ENCODE measurements at places on chromosomes 6 and 20.

- DNase-seq: no peak
Measured at GRCh38 chr20:50471231-50471630, 39.0 kb upstream of the PTPN1 start.

DNA sequence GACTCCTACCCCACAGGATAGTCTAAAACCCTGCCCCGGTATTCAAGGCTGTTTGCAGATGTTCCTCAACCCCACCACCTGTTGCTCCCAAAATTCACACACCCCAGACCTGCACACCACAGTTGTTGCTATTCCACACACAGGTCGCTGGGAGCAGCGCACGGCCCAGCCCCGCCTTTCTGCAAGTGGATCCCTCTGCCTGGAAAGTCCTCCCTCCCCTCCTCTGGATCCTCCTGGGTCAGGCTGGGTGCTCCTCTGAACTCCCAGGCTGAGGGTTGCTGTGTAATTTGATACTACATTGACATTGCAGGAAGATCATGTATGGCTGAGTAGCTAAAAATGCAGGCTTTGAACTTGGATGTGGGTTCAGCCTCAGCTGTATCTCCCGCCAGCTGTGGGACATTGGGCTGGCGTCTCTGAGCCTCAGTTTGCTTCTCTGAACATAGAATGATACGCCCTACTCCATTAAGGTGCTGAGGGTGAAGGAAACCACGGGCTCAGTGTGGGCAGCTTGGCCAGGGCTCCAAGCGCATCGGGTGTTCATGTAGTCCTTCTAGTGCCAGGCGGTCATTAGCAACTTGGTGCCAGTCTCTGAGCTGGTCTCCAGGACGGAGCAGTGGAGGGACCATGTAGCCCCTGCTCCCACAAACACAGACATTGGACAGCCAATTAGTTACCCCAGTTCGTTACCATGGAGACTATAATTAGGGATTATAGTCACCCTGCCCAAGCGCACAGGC is 13.9 kb upstream of the CCN5 start:
- no peak for DNase-seq

- DNase-seq: no peak
Measured at GRCh38 chr6:82270881-82271635, 23.5 kb upstream of the IBTK start.

DNA sequence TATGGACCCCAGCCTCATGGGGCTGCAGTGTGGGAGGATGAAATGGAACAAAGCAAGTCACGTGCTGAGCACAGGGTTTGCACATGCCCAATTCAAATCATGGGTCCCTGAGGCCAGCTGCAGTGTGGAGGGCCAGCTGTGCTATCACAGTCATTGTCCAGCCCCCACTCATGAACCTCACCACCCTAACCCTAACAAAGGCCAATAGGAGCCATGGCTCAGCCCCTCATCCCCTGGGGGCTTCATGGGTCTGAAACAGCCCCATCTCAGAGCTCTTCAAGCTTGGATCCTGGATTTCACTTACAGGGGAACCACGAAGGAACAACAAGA is 125.6 kb upstream of the MAFB start:
- no peak for DNase-seq

DNA sequence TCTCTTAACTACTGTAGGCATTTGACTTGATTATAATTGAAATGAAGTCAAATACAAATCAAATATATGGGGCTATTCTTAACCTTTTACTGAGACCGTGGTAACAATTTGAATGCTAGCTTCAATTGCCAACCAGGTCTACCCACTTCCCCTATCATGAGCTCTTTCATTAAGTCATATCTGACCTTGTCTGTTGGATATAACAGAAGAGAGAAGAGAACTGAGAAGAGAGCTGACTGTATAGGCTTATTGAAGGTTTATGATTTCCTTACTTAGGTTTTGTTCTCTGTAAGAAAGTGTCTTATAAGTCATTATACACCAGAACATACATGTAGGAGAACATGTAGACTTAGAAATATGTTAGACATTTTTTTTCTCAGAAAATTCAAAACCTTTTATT is 549.4 kb downstream of the COL12A1 start:
- no peak for DNase-seq

DNA sequence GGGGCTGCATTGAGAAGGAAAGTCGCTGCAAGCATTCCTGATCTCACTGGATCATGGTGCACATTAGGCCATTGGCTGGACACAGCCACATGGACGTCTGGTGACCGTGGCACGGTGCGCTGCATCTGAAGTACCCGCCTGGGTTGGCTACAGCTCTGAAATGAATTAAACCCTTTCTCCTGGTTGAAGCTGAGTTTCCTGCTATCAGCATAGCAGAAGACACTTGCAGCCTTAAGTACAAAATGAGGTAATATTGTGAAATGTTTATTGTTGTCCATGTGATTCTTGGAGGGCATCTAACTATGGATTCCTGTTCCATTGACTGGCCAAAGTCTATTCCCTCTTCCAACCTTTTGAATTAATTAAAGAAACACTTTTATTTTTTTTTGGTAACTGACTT is 89.8 kb upstream of the ADTRP start:
- DNase-seq: no peak

- DNase-seq: no peak
Measured at GRCh38 chr6:124512431-124512830, 449.8 kb upstream of the RNF217 start.

GRCh38 chr6:31776485-31776988 is 591 bp downstream of the VWA7 start:
- no peak for DNase-seq

- DNase-seq: no peak
Measured at GRCh38 chr6:5517796-5518195, 256.5 kb downstream of the FARS2 start.

GRCh38 chr6:26520237-26520849 is 17.8 kb upstream of the HMGN4 start:
- DNase-seq: no peak

DNA sequence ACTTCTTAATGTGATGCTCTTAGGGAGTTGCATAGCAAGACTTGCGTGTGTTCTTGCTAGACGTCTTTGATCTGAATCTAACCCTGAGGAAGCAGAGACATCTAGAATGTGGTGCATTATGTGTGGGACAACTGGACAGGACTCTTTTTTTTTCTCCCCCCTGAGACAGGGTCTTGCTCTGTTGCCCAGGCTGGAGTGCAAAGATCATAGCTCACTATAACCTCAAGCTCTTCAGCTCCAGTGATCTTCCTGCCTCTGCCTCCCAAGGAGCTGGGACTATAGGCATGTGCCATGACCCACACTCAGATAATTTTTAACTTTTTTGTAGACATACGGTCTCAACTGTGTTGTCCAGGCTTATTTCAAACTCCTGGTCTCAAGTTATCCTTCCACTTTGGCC is 34.0 kb downstream of the PCMT1 start:
- DNase-seq: no peak

DNA sequence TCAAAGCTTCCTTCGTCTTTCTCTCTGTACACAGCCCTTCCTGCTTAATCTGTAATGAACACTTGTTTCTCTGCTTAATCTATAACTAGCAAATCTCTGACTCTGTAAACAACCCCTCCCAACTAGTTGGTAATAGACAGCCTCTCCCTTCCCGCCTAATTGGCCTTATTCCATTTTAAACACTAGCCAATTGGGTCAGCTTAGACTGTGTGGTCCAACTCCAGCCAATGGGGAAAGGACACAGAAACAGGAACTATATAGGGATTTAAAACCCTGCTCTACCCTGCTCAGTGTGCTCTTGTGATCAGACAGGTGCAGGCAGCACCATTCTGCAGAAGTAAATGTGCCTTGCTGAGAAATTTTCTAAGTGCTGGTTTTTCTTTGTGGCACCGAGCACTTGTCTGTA is 18.5 kb downstream of the CHD6 start:
- no peak for DNase-seq
